Activated CD4-positive, alpha-beta T cell treated with anti-CD3 and anti-CD28 coated beads, Interleukin-2, amount 10 ng/mL, durations not matched to agents 7 days and 5 days (primary cell): ENCODE measurements at places on chromosomes 3 and 15. TPM values are rescaled to one million over a fixed set of nuclear protein-coding genes. Genes with fewer than 3 reads are reported as not detected.

DNA sequence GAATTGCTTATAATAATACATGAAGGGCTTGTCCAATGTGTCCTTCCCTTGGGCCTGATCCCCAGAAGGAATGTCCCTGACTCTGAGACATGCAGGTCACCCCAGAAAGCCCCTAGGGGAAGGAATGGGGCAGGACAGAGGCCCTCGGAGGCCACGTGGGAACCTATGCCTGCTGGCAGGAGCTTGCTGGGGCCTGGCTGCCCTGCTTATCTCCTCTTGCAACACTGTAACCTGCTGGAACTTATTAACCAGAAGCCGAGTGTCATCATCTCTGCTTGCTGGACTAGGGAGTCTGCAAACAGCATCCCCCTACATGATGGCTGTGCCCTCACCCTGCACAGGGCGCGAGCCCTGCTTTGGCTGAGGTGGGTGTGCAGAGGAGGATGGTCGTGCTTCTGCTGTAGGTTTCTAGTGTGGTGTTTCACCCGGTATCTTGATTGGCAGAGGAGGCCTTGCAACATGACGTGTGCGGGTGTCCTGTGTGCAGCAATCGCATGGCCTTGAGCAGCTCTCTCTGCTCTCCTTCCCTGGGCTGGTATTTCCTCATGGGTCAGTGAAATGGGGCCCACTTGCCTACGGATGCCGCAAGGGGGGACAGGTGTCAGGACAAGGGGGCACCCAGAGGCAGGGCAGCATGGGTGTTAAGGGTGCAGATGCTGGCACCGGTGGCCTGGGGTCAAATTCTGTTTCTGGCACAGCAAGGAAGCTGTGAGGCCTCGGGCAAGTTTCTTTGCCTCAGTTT, 5.0 kb downstream of the CHST13 start:
- DNase-seq, result no peak
- H3K4me3 ChIP-seq, result no peak overlapping the region
- no peaks in the 10 kb centered on the region for H3K36me3 ChIP-seq
- peaks cover 4% of the 10 kb centered on the region for H3K4me1 ChIP-seq

GRCh38 chr3:164004205-164004604, 1074.1 kb downstream of the SI start:
- no peak for DNase-seq
- no peak overlapping the region for H3K4me3 ChIP-seq
- no peaks in the 10 kb centered on the region for H3K36me3 ChIP-seq
- H3K4me1 ChIP-seq, result no peaks in the 10 kb centered on the region
- H3K27ac ChIP-seq, result no peak overlapping the region

- H3K4me1 ChIP-seq, result no peaks in the 10 kb centered on the region
- H3K4me3 ChIP-seq, result no peak overlapping the region
- H3K27ac ChIP-seq, result no peak overlapping the region
- no peaks in the 10 kb centered on the region for H3K27me3 ChIP-seq
- H3K36me3 ChIP-seq, result no peaks in the 10 kb centered on the region
These were observed 482.6 kb upstream of the ZNF717 start for GRCh38 chr3:76267851-76268380.

DNA sequence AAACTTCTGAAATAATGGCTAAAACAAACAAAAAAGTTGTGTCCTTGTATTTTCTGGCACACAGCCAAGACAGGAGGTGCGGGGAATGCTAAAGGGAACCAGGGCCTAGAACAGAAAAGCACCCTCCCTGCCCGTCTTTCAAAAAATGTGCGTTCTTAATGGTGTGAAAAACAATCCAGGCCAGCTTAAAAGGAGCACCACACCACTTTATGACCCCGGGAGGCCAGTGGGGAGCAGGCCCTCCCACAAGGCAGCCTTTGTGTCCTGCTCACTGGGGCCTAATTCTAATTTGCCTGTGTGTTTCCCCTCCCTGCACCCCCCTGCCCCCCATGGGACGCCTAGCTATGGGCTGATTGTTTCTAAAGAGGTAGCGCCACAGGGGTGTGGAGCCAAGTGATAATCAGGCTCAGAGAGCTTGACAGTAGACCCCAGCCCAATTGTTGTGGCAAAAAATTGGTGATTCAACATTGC, 181.4 kb downstream of the GREM1 start:
- H3K27me3 ChIP-seq, result peaks cover 14% of the 10 kb centered on the region
- H3K4me1 ChIP-seq, result no peaks in the 10 kb centered on the region
- H3K36me3 ChIP-seq, result no peaks in the 10 kb centered on the region
- DNase-seq, result no peak

- peaks cover 32% of the 10 kb centered on the region for H3K36me3 ChIP-seq
- no peak overlapping the region for H3K4me3 ChIP-seq
- H3K4me1 ChIP-seq, result peaks cover 2% of the 10 kb centered on the region
- no peak overlapping the region for H3K27ac ChIP-seq
- no peak for DNase-seq
These were observed 63.1 kb downstream of the POLQ start for GRCh38 chr3:121482660-121483059.

DNA sequence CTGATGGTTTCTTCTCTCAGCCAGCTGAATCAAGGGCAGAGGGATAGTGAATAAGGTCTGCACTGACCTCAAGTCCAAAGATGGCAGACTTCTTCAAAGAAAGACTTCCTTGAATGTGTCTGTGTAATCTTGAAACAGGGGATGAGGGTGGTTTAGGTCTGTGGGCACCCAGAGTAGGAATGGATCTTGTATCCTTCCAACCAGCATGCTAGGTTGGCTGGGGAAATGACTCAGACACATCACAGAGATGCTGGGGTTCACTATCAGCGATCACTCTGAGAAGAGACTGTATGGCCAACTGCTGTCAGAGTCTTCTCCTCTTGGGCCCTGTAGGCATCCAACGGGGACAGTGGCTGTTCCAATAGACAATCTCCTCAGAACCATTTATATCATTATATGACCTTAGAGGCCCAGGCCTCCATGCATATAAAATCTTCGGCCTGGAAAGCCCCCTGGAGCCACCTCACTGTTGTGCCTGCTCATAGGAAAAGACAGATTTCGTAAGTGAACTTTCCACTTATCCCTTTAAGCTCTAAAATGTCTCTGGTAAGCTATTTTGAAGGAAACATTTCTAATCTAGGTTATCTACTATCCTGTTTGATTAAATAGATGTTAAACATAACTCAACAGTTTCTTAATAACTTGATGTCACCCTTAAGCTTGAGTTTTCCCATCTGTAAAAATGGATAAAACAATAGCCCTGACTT, 58.5 kb downstream of the TIPARP start:
- DNase-seq, result peak; percentile 10
- peaks cover 1% of the 10 kb centered on the region for H3K36me3 ChIP-seq
- H3K27ac ChIP-seq, result no peak overlapping the region

GRCh38 chr3:135157045-135157740, 362.1 kb downstream of the EPHB1 start:
- no peak for DNase-seq
- no peak overlapping the region for H3K27ac ChIP-seq
- H3K27me3 ChIP-seq, result no peaks in the 10 kb centered on the region
- no peaks in the 10 kb centered on the region for H3K36me3 ChIP-seq
- no peak overlapping the region for H3K4me3 ChIP-seq
- no peaks in the 10 kb centered on the region for H3K4me1 ChIP-seq

Gene AADACL2
- total RNA-seq, result not detected

Gene ZNF662
- total RNA-seq, result 0.22 TPM

Gene CLDN1
- not detected for total RNA-seq
